Peyer's patch (tissue), 4 donors: ENCODE measurements at places on chromosomes 2 and 18.

DNA sequence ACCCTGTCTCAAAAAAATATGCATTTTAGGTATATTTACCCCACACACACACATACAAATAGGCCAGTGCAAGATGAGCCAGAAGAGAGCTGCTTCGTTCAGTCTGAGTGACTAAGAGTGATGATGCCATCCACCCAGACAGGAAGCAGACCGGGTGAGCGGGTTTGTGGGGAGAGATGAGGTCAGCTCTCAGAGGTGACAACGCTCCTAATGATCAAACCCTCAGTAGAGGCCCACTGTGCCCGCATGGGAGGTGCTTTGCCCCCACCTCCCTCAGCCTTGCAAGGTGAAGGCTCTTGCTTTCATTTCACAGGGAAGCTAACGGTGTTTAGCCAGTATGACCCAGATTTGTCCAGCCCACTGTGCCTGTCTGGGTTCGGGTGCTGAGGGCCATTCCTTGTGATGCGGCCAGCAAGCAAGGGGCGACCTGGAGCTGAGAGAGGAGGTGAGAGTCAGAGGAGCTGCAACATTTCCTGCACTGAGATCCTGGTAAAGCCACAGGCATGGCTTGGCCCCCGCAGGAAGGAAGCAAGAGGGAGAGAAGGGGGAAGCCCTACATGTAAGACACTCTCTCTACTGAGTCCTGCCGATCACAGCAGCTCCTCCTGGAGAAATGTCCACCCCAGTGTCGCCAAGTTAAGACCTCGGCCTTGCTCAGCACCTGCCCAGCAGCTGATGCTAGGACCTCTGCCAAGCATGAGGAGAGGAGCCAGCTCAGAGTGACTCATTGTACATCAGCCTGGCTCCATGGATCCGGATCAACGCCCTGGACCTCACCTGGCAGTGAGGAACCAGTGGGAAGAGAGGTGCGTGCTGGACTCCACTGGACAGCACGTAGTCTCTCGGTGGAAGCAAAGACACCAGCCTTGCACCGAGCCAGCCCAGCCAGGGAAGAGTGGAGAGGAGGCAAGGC lies 37.0 kb downstream of the NIFK start:
- no peak for DNase-seq
- H3K27ac ChIP-seq = peak overlapping the region; percentile 14
- no peak overlapping the region for H3K4me3 ChIP-seq
- H3K4me1 ChIP-seq = no peaks in the 10 kb centered on the region
- H3K36me3 ChIP-seq = no peaks in the 10 kb centered on the region

- DNase-seq = peak; percentile 31
- no peak overlapping the region for H3K27ac ChIP-seq
- no peaks in the 10 kb centered on the region for H3K27me3 ChIP-seq
- H3K4me3 ChIP-seq = no peak overlapping the region
- no peaks in the 10 kb centered on the region for H3K4me1 ChIP-seq
Observed at GRCh38 chr2:233831011-233831721, 23.2 kb downstream of the HJURP start.

GRCh38 chr2:212730994-212731393 lies 192.4 kb upstream of the ERBB4 start:
- no peaks in the 10 kb centered on the region for H3K4me1 ChIP-seq
- H3K27ac ChIP-seq = no peak overlapping the region
- no peaks in the 10 kb centered on the region for H3K36me3 ChIP-seq
- H3K4me3 ChIP-seq = no peak overlapping the region

DNA sequence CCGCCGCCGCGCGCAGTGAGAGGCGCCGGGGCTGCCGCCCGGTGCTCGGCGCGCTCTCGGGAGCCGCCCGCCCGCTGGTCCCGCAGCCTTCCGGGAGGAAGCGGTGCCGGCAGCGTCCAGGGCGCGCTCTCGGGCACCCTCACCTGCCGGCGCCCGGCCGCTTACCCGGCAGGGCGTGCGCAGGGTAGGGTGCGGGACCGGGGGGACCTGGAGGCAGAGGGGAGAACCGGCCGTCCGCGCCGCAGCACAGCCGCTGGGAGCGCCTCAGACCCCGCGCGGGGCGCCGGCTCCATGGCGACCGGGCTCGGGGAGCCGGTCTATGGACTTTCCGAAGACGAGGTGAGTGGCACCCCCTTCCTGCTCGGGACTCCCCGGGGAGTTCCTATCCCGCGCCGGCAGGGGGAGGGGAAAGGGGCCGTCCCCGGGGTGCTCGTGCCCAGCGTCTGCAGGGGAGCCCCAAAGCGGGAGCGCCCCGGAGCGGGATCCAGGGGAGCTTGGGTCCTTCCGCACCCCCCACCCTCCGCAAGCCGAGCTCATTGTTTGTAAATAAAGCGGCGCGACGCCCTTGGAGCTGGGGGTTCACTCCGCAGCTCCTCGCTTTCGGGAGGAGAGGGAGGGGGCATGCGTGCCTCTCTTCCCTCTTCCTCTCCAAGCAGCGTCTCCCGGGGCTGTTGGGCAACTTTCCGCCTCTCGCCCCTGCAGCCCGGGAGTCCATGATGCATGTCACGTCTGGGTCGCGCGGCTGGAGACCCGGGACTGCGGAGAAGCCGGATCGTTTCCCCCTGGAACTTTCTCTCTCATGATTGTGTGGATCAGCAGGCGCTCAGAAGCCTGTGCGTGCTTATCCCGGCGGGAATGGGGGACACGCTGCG lies 580 bp downstream of the NEDD4L start:
- H3K4me1 ChIP-seq = peaks cover 5% of the 10 kb centered on the region
- H3K36me3 ChIP-seq = no peaks in the 10 kb centered on the region
- H3K27ac ChIP-seq = peak overlapping the region; percentile 98
- H3K4me3 ChIP-seq = peak overlapping the region; percentile 90

GRCh38 chr18:74163019-74163660 lies 14.8 kb downstream of the TIMM21 start:
- no peak overlapping the region for H3K27ac ChIP-seq
- no peak overlapping the region for H3K4me3 ChIP-seq
- no peak for DNase-seq
- H3K4me1 ChIP-seq = no peaks in the 10 kb centered on the region
- no peaks in the 10 kb centered on the region for H3K27me3 ChIP-seq

DNA sequence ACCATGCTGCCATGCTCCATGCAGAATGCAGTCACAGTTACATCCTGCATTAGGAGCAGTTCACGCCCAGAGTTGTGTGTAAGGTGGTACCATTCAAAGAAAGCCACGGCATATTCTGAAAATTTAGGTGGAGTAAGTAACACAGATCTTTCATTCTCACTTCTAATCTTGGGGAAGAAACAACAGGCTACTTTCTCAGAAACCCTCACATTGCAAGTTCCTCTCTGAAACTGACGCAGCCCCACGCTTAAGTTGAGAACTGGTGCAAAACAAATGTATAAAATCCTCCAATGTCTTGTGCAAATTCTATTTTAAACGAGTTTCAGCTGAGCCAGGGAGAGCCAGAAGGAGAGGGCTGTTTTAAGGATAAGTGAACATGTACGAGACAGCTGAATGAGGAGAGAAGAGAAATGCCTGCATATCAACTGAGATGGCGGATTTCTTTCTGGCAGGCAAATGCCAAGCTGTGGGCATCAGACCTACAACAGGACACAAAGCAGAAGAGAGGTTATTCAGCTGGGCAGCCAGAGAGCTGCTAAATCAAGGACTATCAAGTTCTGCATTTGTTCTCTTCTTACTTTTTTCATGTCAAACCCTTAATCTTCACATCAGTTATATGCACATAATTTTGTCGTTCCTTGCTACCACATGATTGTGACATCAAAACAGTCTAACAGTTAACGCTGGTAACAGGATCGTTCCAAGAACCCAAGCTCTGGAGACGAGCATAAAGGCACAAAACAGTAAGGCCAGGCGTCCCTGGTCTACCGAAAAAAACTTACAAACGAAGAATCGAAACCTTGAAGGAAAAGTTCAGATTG lies 6.4 kb downstream of the ARL4C start:
- no peak overlapping the region for H3K4me3 ChIP-seq
- peak overlapping the region; percentile 69 for H3K27ac ChIP-seq
- no peak for DNase-seq
- no peaks in the 10 kb centered on the region for H3K36me3 ChIP-seq

DNA sequence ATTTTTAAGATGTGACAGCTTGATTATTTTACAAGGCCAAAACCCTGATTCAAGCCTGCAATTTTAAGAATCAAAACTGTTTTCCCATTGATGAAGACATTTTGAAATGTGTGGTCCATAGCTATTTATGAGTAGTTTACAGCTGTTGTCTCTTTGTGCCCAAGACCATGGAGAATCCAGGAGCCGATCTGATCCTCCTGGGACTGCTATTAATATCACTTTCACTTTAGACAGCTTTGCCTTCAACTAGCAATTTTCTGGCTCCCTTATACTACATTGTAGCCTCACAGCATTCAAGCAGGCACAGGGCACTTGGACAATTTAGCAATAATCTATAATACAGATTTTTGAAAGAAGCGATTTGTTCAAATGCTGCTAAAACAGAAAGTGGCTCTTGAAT lies 172.9 kb downstream of the SLC8A1 start:
- DNase-seq = no peak
- H3K36me3 ChIP-seq = no peaks in the 10 kb centered on the region
- H3K27ac ChIP-seq = peak overlapping the region; percentile 3

DNA sequence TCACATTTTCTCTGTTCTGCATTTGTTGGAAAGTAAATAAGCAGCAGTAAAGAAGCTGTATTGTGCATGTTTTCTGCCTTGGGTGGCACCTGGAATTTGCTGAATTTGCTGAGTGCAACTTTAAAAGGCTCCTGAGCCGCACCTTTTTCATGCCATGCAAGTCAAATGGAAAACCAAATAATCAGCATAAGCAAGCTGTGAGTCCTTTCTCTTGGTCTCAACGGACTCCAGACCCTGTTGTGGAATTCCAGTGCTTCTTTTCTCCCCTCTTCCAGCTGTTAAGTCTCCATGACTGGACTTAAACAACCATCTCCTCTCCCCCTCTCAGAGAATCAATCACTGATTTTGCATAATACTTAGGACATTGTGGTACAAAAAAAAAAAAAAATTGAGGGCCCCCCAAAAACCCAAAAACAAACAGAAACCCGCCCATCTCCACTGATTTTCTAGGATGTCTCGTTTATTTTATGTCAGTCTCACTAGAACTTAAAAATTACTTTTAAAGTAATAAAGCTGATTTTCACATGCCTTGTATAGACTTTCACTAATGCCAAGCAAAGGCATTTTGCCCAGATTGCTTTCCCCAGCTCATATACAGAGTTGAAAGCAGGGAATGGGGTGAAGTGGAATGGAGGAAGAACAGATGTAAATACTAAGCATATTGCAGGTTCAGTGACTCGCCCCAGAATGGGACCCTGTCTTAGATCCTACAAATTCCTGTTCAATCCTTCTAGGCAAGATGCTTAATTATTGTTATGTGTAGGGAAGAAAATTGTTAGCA lies 5.1 kb upstream of the CETN1 start:
- no peaks in the 10 kb centered on the region for H3K4me1 ChIP-seq
- DNase-seq = no peak
- H3K27me3 ChIP-seq = no peaks in the 10 kb centered on the region
- no peaks in the 10 kb centered on the region for H3K36me3 ChIP-seq
